ENCODE measurements at places on chromosomes 6 and 20. TPM values are rescaled to one million over a fixed set of nuclear protein-coding genes. Genes with fewer than 3 reads are reported as not detected.

BANF2 gene
- not detected for polyA plus RNA-seq

MPIG6B gene
- 0.72 TPM for polyA plus RNA-seq

HLA-DQA2 gene
- polyA plus RNA-seq = 2.2 TPM

MCUR1 gene
- polyA plus RNA-seq = 14.5 TPM

DNA sequence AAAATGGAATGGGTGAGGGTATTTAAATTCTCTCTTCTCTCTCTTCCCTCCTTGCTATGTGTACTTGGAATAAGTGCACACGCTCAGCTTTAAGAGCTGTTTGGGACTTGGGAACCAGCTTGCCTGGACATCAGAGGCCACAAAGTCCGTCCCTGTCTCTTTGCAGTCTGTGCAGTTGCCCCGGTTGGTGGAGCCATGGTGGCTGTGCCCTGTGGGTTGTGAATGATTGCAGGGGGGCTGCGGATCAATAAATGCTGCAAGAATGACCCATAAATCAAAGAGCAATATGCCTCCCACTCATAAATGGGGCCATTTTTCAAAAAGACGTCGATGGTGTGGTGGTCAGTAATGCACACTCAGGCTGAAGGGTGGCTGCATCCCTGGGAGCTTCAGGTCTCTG, 135.1 kb upstream of the CST7 start:
- DNase-seq = no peak

- no peak for DNase-seq
Observed at GRCh38 chr6:85002847-85003246, 238.4 kb upstream of the TBX18 start.

- DNase-seq = no peak
Observed at GRCh38 chr6:130575971-130576370, 210.2 kb downstream of the TMEM200A start.

GRCh38 chr20:41862476-41862875, 244.3 kb upstream of the CHD6 start:
- no peak for DNase-seq

DNA sequence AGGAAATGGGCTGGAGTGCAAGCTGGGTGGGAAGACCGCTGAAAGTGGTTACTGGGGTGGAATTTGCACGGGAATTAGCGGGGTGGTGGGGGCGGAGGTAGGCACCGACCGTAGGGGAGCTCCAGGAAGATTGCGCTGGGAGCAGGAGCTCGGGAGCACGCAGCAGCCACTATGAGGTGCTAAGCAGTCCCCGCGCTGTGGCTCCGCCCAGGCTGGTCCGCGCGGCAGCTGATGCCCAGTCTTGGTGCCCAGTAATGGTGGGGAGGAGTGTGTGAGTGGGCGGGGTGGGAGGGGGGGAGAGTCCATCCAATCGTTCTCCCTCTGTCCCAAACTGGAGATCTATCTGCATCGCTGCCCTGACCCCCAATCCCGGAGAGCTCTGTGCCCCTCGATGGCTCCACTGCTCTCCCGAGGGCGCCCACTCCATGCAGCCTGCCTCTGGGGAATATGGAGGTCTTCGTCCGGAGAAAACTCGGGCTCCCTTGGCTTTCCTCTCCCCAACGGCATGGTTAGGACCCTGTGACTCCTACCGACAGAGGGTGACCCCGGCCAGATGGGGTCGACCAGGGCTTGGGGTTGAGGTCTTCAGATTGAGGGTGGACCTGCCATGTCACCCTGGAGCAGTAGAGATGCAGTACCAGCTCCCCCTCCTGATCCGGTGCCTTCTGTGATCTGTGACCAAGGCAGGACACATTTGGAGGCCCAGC, 5.3 kb downstream of the TP53TG5 start:
- no peak for DNase-seq

GRCh38 chr6:63792736-63793464, 157.3 kb downstream of the PHF3 start:
- no peak for DNase-seq
